ENCODE measurements at places on chromosomes 6 and 20.

- peak; percentile 97 for DNase-seq
These were observed 49.4 kb upstream of the RREB1 start for GRCh38 chr6:7058250-7058923.

DNA sequence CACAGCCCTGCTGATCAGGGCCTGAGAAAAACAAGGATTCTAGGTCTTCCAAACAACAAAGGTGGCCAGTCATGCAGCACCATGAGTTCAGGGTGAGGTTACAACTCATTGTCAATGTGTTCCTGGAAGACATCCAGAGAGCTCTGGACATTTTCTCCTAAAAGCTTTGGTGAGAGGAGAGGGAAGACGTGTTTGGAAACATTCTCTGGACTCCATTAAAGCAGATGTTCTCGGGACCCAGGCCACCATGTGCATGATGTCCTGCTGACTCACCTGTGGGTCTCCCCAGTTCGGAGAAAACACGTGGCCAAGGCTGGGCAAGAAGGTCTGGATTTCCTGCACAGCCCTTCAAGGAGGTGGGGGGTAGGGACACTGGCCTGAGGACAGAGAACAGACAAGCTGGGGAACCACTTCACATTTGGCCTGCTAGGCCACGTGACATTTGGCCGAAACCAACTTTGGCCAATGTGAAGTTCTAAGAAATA, 61.6 kb downstream of the KCNB1 start:
- no peak for DNase-seq

- DNase-seq, result no peak
These were observed 169.9 kb downstream of the CARMIL1 start for GRCh38 chr6:25448965-25449538.

DNA sequence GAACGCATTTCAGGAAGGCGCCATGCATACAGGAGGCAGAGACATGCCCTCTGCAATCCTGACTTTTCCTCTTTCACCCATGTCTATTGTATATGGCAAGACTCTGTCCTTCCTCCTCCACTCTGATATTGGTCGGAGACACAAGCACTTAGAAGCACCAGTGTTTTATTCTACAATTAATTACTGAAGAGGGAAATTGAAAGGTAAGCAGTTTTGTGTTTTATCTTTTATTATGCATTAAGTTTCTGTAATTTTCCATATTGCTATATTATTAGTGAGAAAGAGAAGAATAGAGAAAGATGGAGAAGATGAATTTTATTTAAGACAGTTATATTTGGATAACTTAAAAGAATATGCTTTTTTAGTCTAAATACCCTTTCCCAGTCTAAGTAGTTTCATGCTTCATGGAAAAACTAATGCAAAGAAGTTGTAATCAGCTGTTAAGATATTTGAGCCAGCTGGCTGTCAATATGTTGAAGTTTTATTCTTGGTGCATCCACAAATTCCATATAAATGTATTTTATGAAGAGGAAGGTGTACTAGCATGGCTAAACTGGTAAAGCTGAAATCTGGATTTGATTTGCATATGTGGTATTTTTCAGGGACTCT, 13.6 kb downstream of the ARID1B start:
- no peak for DNase-seq

DNA sequence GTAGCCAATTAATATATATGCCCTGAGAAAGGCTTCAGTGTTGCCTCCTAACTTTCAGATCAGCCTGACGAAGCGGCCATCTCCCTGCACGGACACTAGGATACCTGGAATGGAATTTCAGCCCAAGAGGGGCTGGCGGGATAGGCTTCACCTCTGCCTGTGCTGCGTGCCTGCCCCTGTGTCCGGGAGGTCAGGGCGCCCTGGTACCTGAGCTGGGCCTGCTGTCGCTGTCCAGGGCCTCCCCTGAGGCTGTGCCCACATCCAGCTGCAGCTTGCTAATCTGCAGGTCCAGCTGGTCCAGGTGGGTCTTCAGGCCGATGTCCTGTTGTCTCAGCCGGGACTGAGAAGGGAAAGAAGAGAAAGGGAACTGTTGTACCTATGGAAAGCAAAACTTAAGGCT, 8.6 kb downstream of the DACT2 start:
- DNase-seq, result no peak

DNA sequence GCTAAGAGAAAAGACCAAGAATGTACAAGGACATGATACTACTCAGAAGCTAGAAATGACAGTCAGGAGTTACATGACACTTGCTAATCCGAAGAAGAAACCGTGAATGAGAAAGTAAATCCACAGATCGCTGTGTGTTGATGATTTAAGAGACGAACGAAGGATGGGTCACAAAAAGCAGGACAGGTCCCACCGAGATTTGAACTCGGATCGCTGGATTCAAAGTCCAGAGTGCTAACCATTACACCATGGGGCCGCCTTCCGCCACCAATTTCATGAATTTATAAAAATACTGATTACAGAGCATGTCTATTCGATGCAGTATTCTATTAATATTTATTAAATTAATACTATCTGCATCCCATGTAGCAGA, 54.0 kb upstream of the BTN3A2 start:
- no peak for DNase-seq

DNA sequence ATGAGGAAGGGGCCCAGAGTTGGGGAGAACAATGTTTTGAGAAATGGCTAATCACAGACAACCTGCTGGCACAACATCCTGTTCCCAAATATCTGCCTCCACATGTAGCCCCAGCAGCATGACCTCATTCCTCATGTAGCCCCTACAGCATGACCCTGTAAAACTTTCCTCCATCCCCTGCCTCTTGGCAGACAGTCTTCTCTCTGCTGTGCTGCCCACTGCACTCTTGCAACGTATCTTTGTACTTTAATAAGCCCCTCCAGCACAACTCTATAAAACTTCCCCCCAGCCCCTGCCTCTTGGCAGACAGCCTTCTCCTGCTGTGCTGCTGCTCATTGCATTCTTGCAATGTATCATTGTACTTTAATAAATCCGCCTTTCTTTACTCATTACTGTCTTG, 278.8 kb downstream of the HDGFL1 start:
- DNase-seq, result no peak

DNA sequence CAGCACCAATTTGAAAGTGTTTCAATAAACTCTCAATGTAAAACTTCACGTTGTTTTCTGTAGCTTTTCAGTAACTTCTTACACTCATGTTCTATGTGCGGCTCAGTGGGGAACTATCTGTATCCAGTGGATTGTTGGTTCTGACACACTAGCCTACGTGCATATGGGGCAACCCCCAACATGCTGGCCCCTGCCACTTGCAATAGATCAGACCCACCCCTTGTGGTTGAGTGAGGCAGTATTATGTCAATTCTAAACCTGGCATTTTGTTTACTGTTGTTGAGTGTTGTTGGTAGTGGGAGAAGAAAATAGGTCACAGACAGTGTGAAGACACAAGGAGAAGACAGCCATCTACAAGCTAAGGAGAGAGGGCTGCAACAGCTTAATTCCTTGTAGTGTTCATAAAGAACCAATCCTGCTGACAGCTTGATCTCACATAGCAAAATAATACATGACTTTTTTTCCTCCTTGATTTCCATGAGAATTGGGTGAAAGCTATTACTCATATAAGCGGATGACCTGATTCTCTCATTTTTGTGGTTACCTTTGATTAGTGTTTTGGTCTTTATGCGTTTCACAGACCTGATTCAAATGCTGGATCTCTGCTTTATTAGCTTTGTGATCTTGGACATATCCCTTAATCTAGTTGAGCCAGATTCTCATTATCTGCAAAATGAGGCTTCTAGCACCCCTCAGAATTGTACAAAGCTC, 320.4 kb downstream of the LAMA2 start:
- DNase-seq, result no peak

GRCh38 chr6:63066055-63066704, 145.1 kb upstream of the FKBP1C start:
- peak; percentile 2 for DNase-seq

GRCh38 chr6:91580635-91581034, 993.8 kb upstream of the MAP3K7 start:
- no peak for DNase-seq

GRCh38 chr6:111474771-111475170, 8.2 kb downstream of the REV3L start:
- DNase-seq, result no peak

GRCh38 chr6:78799682-78800081, 67.7 kb upstream of the IRAK1BP1 start:
- DNase-seq, result no peak

DNA sequence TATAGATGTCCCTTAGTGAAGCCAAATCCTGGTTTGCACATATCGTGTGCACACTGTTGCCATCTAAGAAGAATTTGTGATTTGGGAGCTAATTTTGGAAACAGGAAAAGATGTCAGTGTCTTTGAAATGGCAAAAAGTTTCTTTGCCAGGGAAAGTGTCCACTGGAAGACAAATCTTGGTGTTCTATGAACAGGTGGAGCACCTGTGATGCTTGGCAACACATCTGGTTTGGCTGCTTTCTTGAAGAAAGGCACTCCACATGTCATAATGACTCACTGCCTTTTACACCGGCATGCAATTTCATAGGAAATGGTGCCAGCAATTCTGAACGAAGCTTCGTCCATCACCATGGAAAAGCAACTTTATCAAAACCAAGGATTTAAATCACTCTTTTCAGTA, 1040.0 kb upstream of the MAP3K7 start:
- no peak for DNase-seq

DNA sequence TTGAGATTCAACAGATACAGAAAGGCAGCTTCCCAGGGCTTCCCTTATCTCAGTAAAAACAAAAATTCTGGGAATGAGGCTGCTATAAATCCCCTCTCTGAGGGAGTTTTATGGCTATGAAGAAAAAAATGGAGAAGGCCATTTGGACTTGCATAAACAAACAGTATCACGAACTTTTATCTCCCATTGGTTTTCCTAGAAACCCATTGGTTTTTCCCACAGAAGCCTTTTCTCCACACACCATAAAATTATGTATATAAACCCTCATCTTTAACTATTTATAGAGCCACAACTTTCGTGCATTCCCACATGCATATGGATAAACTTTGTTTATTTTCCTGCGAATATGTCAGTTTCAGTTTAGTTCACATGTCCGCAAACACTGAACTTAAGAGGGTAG, 36.2 kb upstream of the BTBD3 start:
- DNase-seq, result no peak

DNA sequence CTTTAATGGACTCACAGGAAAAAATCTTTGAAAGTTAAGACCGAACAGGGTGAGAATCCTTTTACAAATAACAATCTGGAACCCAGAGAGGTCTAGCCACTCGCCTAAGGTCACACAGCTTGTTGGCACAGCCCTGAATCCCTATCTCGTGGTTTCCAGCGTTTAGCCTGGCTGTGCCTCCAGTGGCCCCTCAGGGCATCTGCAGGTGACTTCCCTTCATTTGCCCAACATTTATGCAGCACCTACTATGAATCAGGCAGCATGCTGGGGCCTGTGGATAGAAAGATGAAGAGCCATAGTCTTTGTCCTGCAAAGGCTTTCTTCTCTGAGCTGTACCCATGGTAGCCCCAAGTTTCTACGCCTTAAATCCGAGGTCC, 2.6 kb upstream of the NR2E1 start:
- DNase-seq, result peak; percentile 12

DNA sequence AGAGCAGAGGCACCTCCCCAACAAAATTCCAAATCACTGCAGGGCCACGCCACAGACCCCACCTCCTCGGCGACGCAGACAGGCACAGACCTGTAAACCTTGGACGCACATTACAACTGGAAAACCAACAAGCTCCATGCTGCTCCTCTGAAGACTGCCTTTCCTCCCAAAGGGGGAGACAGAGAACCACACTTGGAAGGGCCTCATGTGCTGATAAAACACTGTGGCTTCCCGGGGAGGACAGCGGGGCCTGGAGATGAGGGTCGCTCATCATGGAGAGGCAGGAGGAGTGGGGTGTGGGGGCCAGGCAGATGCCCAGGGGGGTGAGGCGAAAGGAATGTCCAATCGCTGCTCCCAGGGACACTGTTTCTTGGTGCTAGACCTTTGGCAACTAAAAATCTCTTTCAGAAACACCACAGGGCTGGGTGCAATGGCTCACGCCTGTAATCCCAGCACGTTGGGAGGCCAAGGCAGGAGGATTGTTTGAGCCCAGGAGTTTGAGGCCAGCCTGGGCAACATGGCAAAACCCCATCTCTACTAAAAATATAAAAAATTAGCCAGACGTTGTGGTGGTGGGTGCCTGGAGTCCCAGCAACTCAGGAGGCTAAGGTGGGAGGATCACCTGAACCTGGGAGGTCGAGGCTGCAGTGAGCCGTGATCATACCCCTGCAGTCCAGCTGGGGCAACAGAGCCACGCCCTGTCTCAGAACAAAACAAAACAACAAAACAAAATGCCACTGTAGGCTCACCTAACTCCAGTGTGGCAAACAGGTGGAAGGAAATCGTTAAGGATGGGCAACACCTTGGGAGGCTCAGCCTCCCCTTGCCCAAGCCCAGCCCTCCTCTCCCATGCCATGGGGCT, 53.8 kb downstream of the ABHD12 start:
- DNase-seq, result no peak

GRCh38 chr6:168078175-168078942, 653 bp downstream of the FRMD1 start:
- DNase-seq, result no peak

GRCh38 chr6:17585766-17586490, 14.2 kb upstream of the FAM8A1 start:
- DNase-seq, result peak; percentile 88

DNA sequence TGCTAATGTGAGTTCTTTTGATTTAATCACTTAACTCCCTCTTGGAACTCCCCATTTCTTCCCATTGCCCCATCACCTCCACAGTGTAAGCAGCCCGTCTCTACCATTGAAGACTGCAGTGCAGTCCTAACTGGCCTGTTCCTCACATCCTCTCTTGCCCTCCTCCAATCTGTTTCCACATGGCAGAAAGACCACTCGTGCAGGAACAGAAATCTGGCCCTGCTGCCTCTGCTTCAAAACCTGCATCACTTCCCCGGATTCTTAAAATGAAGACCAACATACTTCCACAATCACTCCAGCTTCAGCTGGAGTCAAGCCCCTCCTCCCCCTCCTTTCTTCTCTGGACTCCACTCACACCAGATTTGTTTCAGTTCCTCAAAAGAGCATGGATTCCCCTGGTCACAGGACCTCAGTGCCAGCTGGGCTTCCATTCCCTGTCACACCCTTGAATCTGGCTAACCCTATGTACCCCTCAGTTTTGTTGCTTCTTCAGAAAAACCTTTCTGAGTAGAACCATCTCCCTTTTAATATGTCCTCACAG, 802.3 kb downstream of the MAFB start:
- DNase-seq, result no peak

- no peak for DNase-seq
These were observed 50.2 kb upstream of the SNX9 start for GRCh38 chr6:157772820-157773219.
